BE2C (cell line): ENCODE measurements at places on chromosomes 12 and 14.

DNA sequence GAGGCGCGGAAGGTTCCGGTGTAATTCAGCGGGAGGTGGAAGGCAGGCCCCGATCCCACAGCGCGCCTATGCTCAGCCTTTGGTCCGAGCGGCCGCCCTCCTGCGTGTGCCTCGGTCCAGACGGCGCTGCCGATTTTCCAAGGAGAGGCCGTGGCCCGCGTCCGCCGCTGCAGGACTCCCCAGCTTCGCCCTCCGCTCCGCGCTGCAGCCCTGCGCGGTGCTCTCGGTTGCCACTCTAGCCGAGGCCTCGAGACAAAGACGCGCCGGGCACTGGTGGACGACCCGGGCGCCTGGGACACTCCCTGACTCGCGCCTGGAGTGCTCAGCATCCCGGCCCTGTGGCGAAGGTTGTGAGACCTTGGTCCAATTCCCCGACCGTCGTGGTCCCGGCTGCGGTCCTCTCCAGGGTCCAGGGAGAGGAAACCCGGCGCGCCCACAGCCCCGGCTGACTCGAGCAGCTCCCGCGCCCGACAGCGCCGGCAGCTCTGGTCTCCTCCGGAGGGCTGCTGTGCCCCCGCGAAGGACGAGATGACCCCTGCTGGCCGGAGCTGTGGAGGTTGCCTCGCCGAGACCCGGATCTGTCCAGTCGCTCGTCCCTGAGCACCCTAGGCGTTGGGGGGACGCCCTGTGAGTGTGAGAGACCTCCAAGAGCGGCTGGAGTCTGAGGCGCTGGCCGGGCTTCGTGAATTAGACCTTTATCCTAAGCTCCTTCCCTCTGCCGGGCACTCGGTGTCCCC lies 6.5 kb downstream of the HOXC12 start:
- DNase-seq = no peak

GRCh38 chr14:59425322-59425935 lies 39.8 kb downstream of the GPR135 start:
- DNase-seq = no peak

DNA sequence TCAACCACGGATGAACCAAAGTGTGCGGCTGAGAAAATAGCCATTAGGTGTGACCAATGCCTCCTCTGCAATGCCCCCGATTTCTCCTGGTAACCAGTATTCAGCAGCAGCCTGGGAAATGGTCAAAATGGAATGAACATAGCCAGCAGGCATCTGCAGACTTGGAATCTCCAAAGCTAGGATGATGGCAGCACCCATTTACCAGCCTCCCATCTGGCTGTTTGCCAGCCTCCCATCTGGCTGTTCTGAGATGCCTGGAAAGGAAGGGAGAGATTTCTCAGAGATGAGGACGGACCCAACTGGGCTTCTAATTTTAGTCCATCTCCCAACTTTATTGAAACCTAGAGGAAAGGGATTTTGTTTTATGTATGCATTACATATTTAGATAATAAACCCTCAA lies 16.2 kb downstream of the CLMN start:
- peak; percentile 75 for DNase-seq

GRCh38 chr14:27049701-27050100 lies 451.9 kb upstream of the NOVA1 start:
- no peak for DNase-seq

DNA sequence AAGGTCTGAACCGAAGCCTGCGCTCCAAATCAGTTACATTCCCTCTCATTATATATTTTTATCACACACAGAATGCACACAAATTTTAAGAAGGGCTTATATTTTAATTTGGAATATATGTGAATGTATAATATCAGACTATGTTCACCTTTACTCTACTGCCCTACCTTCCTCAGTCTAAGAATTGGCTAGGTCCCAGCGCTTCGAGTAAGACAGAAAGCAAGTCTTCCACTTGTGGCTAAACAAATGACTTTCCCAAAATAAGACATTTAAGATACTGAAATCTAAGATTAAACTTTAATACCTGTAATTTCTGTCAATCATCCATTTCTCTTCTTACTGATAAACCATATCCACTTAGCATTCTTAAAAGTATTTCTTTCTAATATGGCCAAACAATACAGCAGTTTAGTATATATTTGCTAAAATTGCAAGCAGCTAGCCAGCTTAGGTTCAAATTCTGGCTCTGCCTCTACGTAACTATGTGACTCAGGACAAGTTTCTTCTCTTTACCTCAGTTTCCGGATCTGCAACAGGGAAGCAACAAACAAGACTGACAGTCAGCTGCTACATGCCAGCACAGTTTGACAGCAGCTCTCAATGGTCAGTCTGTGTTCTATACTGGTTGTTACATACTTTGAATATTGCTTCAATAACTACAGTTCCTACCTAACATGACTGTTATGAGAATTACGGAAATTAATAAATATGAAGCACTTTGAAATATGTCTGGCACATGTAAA lies 2.0 kb downstream of the INTS13 start:
- no peak for DNase-seq

DNA sequence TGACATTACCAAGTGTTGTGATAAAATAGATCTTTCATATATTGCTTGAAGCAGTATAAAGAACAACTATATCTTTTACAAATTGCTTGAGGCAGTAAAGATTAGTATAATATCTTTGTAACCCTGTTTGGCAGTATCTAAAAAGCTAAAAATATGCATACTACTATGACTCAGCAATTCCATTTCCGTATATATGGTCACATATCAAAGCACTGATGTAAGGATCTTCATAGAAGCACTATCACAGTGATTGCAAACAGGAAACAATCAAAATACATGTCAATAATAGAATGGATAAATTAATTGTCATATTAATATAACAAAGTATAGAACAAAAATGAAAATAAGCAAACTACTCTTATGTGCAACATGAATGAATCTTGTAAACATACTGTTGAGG lies 158.4 kb upstream of the IGF1 start:
- DNase-seq = no peak

GRCh38 chr12:131975228-131975627 lies 25.5 kb downstream of the EP400 start:
- DNase-seq = no peak

GRCh38 chr14:34250959-34251358 lies 211.1 kb downstream of the SPTSSA start:
- no peak for DNase-seq

DNA sequence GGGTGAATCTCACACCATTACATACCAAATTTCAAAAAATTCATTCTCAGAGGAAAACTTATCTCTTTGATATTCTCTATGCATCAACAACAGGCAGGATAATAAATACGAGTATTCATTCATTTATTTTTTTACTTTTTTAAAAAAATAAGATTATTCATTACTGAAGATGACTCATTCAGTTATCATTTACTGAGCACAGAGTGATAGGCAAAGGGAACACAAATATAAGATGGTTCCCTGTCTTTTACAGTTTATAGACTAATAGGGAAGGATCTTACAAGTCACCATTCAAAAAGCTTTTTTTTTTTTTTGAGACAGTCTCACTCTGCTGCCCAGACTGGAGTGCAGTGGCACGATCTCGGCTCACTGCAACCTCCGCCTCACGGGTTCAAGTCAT lies 5.0 kb upstream of the PABPN1 start:
- DNase-seq = no peak

DNA sequence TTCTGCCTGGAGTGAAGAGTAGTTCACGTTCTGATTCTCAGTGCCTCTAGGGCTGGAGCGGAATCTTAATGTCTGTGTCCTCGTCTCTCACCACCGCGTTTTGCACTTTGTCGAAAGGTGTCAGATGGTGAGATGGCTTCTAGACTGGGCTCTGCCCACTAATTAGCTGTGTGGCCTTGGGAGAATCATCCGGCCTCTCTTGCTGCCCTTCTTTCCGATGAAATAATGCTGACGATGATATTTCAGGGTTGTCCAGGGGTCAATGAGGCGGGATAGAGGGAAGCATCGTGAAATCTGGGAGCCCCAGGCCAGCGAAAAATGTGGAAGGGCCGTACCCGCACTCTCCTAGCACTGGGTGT lies 811 bp upstream of the GALNT16 start:
- DNase-seq = no peak

- no peak for DNase-seq
Observed at GRCh38 chr12:123763093-123763492, 992 bp downstream of the DNAH10 start.

DNA sequence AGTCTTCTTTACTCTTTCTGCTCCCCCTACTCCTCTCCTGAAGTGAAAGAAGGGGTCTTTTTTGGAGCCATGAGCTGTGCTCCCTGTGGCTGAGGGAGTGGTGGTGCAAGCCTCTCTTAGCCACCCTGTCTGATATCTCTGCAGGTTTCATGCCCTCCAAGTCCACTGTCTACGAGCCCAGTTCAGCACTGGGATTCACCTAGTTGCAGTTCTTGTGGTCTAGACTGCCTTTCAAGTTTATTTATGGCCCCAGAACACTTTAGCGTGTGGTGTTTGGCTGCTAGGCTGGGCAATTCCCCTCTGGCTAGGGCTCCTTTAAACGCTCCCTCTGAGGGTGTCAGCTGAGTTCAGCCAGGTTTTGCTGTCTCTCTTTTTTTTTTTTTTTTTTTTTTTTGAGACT lies 908.6 kb downstream of the TRHDE start:
- no peak for DNase-seq

- DNase-seq = peak; percentile 66
Observed at GRCh38 chr12:124032265-124032886, 59.4 kb downstream of the ZNF664 start.

- DNase-seq = peak; percentile 61
Observed at GRCh38 chr12:89098441-89099112, 253.7 kb downstream of the DUSP6 start.

- no peak for DNase-seq
Observed at GRCh38 chr12:67414011-67414715, 145.0 kb downstream of the CAND1 start.

DNA sequence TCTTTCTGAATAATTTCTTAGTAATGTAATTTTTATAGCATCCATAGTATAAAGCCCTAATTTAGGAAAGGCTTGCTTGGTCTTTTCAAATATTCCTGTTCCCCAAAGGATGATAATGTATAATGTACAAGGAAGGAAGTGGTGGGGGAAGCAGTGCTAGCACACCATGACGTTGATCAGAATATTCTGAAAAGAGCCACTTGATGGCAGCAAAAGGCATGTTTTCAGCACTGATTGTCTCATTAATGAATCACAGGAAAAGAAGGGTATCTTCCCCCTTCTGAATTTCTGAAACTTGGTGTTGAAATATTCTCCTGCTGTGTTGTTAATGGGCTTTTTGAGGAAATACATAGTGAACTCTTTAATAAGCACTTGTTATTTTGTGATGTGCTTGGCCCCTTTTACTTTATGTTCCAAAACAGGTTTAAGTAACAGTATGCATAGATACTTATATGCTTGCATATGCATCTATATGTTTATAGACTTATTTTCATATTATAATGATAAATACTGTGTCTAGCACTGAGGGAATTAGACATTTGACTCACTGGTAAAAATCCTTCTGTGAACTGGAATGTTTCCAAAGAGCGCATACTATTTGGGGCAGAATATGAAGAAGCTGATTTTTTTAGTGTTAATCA lies 122.0 kb downstream of the TMEM117 start:
- DNase-seq = peak; percentile 15

DNA sequence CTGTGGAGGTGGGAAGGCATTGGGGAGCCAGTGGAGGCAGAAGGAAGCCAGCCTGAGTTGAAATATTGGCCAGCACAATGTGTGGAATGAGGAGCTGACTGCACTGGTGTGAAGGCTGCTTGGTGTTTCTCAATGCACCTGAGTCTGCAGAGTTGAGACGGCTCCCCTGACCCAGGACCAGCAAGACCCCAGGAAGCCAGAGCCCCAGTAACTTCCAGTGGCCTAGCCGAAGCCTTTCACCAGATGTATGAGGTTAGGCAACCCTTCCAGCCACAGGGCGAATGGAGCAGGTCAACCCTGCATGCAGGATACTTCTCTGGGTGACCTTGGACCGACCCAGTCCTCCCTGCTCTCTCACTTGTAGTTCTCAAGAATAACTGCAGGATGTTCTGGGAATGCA lies 12.9 kb upstream of the KRT73 start:
- no peak for DNase-seq

GRCh38 chr14:74077401-74077800 lies 6.9 kb downstream of the ALDH6A1 start:
- DNase-seq = no peak

DNA sequence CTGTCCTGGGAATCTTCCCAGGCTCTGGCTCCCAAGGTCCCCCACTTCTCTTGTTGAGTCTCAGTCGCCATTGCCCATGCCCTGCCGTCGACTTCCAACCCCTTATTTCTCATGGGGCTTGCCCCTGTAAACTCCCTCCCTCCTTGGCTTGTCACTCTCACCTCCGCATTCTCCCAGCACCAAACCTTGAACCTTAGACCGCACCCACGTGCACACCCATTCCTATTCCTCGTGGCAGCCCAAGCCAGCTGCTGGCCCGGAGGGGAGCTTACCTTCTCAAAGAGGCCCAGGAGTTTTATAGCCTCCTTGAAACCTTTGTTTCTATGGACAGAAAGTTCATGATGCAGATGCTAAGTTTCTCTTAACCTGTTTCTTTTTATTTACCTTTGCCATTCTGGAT lies 4.6 kb downstream of the JDP2 start:
- DNase-seq = no peak

- no peak for DNase-seq
Observed at GRCh38 chr12:45475594-45475993, 253.9 kb upstream of the ARID2 start.

DNA sequence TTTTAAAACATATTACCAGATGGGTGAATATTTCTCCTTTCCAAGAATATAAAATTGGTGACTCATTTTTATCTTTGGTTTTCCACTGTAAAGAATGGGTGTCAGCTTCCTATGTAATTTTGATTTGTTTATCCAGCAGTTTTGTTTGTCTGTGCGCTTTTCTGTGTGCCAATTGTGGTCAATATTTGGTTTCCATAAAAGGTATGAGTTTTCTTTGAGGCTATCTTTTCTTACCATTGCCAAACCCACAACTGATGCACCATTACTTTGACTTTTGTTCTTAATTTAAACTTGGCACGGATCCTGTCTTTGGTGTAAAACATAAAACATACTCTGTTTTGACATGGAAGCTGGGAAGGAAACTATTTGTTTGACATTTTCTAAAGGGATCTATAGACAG lies 78.8 kb upstream of the NAV3 start:
- no peak for DNase-seq
